Hematopoietic multipotent progenitor cell (in vitro differentiated cells): ENCODE measurements at places on chromosomes 2 and 18.

DNA sequence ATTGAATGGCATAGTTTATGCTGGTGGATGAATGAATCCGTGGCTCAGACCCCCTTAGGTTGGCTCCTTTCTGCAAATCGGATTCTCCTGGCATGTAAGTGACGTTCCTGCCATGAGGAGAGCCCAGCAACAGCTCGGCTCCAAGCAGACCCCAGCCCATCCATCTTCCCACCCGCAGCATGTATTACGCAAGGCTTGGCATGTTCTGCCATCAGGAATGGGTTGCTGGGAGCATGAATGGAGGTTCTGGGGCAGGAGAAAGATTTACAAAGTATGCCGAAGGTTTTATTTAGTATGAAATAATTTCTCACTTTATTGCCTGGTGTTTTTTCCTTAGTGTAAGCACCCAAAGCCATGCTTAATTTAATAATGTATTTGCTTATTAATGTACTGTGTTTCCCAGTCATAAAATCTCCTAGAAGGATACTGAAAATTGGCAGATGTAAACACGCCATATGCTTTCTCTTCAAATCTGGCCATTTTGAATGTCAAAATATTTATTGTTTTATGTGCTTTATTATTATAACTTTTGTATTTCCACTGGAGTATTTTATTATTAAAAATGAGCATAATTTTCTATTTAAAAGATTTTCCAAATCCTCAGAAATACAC lies 128.5 kb downstream of the ACKR3 start:
- DNase-seq, result no peak

DNA sequence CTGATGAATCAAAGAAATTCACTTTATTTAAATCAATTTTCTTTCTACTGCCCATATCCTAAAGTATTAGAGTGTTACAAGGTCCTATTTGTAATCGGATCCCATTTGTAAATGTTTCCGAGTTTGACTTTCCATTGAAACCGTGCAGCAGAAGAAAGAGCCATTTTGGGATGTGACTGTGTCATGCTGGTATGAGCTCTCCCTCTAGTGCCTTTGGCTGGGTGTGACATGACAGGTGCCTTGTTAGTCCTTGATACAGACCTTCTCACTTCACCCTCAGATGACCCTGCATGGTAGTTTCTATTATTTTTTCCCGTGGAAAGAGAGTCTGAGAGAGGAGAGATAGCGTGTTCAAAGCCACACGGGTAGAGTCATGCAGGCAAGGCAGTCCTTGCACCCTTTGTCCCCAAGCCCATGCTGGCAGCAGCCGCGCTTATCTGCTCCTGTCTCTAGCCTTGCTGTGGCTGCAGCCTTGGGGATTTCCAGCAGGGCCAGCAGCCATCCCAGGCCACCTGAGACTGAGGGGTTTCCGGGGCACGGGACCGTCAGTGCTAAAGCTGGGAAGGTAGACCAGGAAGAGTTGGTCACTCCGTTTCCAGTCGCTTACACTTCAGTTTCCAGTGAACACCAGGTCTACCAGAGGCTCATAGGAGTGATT lies 21.4 kb downstream of the CHMP1B start:
- no peak for DNase-seq

- DNase-seq, result no peak
Observed at GRCh38 chr18:58453913-58454317, 175.0 kb downstream of the ALPK2 start.

DNA sequence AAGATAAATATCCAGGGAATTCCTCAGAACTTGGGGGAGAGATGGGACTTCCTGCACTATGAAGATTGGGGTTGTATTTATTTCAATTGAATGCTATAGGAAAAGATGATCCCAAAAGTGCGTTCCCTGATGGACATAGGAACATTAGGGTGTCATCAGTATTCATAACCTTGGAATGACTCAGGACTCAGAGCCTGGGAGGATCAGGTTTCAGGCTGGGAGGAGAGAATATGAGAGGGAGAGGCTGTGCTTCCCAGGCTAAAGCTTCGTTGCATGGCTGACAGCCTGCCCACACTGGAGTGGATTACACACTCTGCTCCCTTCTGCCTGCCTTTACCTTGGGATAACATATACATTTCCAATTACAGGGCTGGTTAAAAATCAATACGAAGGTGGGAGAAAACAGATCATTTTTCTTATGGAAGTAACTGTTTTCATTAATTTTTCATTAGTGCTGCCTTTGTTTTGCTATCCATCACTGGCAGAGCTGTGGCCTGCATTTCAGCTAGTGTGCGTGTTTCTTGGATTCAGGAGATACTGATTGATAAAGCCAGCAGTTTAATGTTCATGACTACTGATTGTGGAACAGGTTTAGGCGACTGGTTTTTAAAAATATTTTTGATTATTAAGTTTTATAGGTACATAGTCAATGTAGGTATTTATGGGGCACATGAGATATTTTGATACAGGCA lies 118.7 kb downstream of the KCTD1 start:
- no peak for DNase-seq

- no peak for DNase-seq
Observed at GRCh38 chr18:48562075-48562474, 23.2 kb downstream of the CTIF start.

GRCh38 chr2:64609227-64609941 lies 44.3 kb downstream of the SERTAD2 start:
- peak; percentile 79 for DNase-seq

DNA sequence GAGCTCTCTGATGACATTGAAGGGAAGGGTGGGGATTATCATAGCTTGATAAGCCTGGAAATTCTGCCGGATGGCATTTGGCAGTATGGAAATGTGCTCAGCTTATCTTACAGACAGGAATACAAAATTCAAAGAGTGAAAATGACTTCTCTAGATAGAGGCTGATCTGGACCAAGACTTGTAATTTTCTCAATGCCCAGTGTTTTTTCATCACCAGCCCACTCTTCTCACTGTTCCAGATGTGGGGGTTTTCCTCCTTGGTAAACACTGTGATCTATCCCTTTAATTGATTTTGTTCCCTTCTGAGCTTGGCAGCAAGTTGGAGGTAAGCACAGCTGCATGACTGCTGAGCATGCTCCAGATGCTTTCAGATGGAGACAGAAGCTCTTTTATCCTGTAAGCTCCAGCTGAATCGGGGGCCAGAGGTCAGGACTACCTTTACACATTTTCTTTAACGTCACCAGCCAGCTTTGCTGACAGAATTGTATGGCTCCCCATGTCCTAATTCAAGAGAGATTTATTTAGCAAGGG lies 287.4 kb upstream of the TCF4 start:
- DNase-seq, result no peak

- DNase-seq, result no peak
Observed at GRCh38 chr2:171814174-171814573, 79.9 kb downstream of the SLC25A12 start.

- no peak for DNase-seq
Observed at GRCh38 chr18:44909191-44909719, 228.6 kb downstream of the SETBP1 start.

- DNase-seq, result no peak
Observed at GRCh38 chr2:101782427-101782792, 84.9 kb downstream of the MAP4K4 start.

DNA sequence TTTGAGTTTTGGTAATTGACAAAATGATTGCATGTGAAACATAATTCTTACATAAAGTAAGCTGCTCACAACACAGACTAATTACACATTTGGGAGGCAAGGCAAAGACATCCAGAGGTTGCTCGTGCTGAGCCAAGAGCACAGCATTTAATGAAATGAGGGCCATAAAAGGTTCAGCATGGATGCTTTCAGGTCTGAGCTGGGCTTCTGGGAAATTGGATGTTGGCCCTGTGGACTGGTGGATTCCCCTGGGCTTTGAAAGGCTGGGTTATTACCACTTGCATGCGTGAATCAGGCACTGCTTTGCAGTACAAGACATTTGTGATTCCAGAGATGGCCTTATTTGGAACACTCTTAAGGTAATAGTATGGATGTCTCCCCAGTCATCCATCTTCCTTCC lies 533.5 kb upstream of the NRP2 start:
- DNase-seq, result no peak

- DNase-seq, result no peak
Observed at GRCh38 chr2:239853121-239853520, 172.0 kb downstream of the NDUFA10 start.

- no peak for DNase-seq
Observed at GRCh38 chr2:88066543-88066942, 1.1 kb upstream of the SMYD1 start.

GRCh38 chr2:30707304-30707903 lies 99.8 kb downstream of the CAPN13 start:
- no peak for DNase-seq

GRCh38 chr18:61086657-61087056 lies 246.6 kb upstream of the CDH20 start:
- DNase-seq, result no peak

GRCh38 chr18:28161608-28162599 lies 15.0 kb downstream of the CDH2 start:
- no peak for DNase-seq
